GM23248 (cell line): ENCODE measurements at places on chromosomes 11 and 22. TPM values are rescaled to one million over a fixed set of nuclear protein-coding genes. Genes with fewer than 3 reads are reported as not detected.

Gene SERHL2
- 2.8 and 4.8 TPM in 2 replicates for total RNA-seq

DNA sequence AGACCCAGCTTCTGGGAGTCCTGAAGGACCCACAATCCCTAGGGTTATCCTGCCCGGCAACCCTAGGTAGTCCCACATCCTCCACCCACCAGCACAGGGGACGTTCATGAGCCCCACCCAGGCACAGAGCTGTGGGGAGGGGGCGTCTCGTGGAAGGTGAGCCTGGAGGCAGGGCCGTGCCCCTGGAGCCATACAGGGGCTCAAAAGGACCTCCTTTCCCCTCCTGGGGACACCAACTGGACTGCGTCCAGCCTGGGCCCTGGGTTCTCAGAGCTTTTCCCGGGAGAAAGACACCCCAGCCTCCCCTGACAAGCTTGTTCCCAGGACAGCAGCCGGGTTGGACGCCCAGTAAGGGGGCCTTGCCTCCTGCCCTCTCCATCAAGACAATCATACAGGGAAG lies 78.4 kb downstream of the BRD1 start:
- H3K4me3 ChIP-seq = no peak overlapping the region
- H3K4me1 ChIP-seq = no peaks in the 10 kb centered on the region
- H3K27ac ChIP-seq = no peak overlapping the region
- DNase-seq = no peak
- no peaks in the 10 kb centered on the region for H3K36me3 ChIP-seq
- H3K27me3 ChIP-seq = peaks cover 12% of the 10 kb centered on the region

DNA sequence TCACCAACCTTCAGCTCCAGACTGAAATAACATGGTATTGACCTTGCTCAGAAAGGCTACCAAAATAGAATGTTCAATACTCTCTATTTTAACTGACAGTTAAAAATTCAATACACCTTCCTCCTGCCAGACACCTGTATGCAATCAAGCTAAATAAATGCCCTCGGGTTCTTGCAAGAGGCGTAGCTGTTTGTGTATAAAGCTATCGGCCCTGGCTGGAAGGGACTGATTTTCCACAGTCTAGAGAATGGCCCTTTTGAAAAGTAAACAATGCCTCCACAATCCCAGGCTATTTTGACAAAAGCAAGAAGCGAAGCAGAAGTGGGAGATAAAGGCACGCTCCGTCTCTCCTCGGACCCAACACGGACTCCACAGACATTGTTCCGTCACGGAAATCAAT lies 791.2 kb downstream of the BRD1 start:
- no peaks in the 10 kb centered on the region for H3K36me3 ChIP-seq

GRCh38 chr11:90512846-90513245 lies 290.0 kb upstream of the CHORDC1 start:
- no peak for DNase-seq
- H3K36me3 ChIP-seq = no peaks in the 10 kb centered on the region
- no peaks in the 10 kb centered on the region for H3K4me1 ChIP-seq

- no peaks in the 10 kb centered on the region for H3K4me1 ChIP-seq
- H3K4me3 ChIP-seq = no peak overlapping the region
- no peaks in the 10 kb centered on the region for H3K36me3 ChIP-seq
- H3K27me3 ChIP-seq = no peaks in the 10 kb centered on the region
Observed at GRCh38 chr11:110331626-110332025, 35.2 kb upstream of the RDX start.

Gene KREMEN1
- 2.7 and 4.4 TPM in 2 replicates for total RNA-seq

- peak overlapping the region; percentile 89 for H3K27ac ChIP-seq
- H3K4me1 ChIP-seq = peaks cover 17% of the 10 kb centered on the region
- no peaks in the 10 kb centered on the region for H3K36me3 ChIP-seq
- no peak overlapping the region for H3K4me3 ChIP-seq
Observed at GRCh38 chr22:32590556-32590955, 115.9 kb downstream of the FBXO7 start.

DNA sequence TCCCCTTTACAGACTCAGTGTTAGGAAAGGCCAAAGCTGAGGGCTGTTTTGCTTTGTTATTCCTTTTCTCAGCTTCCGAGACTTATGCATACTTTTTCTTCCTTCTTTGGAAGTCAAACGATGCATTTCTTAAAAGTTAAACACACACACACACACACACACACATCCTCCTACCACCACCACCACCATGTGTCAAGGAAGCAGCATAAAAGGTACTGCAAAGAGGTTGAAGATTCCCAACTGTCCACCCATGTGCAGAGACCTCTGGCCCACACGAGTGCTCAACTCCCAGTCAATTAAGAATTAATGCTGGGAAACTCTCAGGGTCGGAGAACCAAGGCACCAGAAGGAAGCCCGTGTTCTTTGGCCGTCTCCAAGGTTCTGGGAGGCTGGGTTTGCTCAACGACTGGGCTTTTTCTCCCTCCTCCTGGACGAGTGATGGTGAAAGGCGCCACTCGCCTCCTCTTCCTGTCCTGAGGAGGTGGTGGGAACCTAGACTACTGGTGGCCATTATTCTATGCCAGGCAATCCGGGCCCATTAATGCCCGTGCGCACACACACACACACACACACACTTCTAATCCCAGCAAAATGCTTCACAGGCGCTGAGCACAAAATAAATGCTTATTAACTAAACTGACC lies 15.1 kb downstream of the MN1 start:
- DNase-seq = no peak
- no peak overlapping the region; the same call in 1 of the 2 replicates for H3K27ac ChIP-seq
- no peaks in the 10 kb centered on the region for H3K27me3 ChIP-seq

GRCh38 chr11:129749141-129749540 lies 66.5 kb upstream of the TMEM45B start:
- H3K4me1 ChIP-seq = no peaks in the 10 kb centered on the region
- H3K27ac ChIP-seq = no peak overlapping the region
- H3K27me3 ChIP-seq = peaks cover 65% of the 10 kb centered on the region
- DNase-seq = no peak
- no peak overlapping the region for H3K4me3 ChIP-seq

Gene RIMBP3C
- 0.22 TPM in 1 of 2 replicates, not detected in the other for total RNA-seq

DNA sequence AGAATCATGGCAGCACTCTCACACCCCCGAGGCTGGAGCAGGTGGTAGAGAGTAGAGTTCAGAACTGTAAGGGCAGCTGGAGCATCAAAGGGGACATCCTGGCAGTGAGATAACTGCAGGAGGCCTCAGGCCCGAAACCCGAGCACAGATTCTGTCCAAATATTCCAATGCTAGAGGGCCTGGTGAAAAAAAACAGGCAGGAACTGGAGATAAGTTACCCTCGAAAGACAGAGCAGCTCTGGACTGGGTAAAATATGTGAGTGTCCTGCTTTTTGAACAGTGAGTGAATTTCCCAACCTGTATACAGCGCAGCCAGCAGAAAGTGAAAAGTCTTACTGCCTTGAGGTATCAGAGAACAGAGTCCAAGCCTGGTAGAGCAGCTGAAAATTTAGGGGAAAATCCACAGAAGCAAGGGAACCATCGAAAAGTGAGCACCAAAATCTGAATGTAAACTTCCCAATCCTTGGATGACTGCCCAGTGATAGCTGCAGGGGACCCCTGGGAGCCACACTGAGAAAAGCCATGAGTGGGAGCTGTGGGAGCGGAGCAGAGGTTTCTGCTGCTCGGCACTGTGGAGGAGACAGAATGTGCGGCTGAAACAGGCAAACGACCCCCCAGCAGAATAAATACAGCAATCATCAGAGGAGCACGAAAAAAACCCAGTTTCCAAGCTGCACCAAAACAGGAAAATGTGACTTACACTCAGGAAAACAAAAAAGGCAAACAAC lies 50.6 kb downstream of the WNT11 start:
- no peak overlapping the region for H3K27ac ChIP-seq
- DNase-seq = no peak
- no peaks in the 10 kb centered on the region for H3K27me3 ChIP-seq
- no peak overlapping the region for H3K4me3 ChIP-seq
- peaks cover 10% of the 10 kb centered on the region for H3K4me1 ChIP-seq

DNA sequence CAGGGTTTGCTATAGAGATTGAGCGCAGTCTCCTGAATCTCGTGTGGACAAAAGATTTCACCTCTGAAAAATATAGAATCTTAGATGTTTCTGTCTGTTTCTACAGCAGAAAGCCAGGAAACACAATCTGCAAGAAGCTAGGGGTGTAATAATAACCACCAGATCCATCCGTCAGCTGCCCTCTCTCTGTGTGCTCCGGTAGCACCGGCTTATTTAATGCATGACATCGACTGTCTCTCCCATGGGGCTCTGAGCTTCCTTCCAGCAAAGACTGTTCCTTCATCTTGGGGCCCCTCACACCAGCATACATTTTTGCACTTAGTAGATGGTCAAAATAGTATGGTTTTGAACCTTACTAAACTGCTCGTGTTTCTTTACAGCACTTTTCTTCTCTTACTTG lies 20.2 kb downstream of the BARX2 start:
- no peak overlapping the region for H3K27ac ChIP-seq
- DNase-seq = no peak
- H3K36me3 ChIP-seq = no peaks in the 10 kb centered on the region

DNA sequence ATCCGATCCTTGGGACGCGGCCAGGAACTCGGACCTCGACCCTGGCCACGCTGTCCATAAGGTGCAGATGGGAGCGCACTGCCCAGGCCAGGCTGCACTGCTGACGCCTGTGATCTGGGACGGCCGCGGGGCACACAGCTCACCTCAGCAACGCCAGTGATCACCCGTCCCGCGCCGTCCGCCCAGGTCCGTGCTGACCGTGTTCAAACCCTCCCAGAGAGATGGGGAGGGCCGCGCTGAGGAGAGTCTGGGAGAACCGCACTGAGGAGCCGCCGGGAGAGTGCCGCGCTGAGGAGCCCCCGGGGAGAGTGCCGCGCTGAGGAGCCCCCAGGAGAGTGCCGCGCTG lies 636 bp downstream of the KCNQ1OT1 start:
- peaks cover 22% of the 10 kb centered on the region for H3K4me1 ChIP-seq
- H3K4me3 ChIP-seq = peak overlapping the region; percentile 95
- H3K27ac ChIP-seq = peak overlapping the region; percentile 70
- H3K27me3 ChIP-seq = no peaks in the 10 kb centered on the region; the same call in 1 of the 2 replicates
- no peaks in the 10 kb centered on the region for H3K36me3 ChIP-seq
